ENCODE measurements at places on chromosomes 2 and 18.

DNA sequence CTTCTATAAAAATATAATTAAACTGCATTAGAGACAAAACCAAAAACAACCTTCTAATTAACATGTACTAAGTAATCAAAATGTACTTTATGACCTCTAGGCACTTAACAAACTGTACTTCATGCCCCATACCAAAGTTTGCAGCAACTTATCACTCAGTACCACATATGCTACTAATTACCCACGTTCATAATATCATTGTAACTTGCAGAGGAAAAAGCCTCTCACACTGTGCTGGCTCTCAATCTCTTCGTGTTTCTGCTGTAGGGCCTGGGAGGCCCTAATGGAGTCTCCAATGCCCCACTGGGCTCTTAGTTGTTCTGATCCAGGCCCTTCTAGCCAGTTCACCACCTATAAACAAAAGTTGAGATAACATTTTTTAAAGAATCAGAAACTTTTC is 82.1 kb upstream of the CCDC141 start:
- DNase-seq: no peak

- no peak for DNase-seq
Observed at GRCh38 chr2:108998911-108999310, 9.9 kb upstream of the EDAR start.

GRCh38 chr2:11624893-11625292 is 45.1 kb downstream of the NTSR2 start:
- DNase-seq: no peak

DNA sequence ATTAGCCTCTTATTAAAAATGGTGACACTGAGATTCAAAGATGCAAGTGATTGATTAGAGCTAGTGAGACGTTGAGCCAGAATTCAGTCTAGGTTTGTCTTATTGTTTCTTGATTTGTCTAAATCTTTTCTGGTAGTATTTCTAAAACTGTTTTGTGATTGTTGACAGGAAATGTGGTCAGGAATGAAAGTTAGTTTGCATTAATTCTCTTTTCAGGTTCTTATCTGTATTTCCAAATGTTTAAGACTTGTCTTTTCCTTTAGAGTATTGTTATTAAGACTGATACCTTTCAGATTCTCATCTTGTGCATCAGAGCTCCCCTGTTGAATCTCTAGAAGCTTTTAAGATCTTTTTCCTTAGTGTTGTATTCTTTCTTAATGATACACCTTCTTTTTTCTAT is 89.3 kb downstream of the MBD5 start:
- no peak for DNase-seq

DNA sequence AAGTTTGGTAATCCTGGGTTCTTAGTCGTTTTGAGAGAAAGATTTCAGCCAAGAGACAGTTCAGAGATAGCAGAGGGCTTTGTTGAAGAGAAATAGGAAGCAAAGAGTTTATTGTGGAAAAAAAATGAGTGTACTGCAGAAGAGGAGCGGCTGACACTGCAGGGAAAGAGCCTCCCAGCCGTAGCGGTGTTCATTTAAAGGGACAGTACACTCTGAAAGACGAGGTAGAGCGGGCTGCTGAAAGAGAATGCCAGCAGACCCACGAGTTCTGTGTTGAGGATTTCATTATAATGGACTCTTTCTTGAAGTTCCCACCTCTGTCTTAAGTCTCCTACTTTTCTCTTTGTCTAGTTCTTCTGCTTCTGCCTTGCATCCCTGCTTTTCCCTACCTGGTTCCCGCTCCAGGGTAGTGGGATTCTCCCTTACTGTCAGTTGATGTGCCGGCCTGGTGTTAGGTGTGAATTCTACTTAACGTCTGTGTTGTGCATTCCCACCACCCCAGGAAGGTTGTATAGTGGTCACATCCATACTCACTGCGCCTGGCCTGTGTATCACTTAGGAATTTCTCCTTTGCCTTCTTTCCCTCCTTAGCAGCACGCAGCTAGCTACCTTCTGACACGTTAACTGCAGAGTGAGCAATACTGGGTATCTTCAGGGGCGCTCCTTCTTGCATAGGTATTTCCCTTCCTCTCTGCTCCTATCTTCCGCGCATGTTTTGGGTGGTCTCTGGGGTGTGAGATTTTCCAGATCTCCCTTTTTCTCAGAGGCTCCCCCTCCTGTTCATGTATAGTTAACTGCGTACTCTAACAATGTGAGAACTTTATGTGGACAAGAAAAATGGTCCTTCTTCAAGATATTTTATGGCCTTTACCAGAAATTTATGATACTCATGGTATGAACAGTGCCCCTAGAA is 164.5 kb downstream of the PTH2R start:
- no peak for DNase-seq

- no peak for DNase-seq
Observed at GRCh38 chr18:79942786-79943607, 8.5 kb downstream of the SLC66A2 start.

DNA sequence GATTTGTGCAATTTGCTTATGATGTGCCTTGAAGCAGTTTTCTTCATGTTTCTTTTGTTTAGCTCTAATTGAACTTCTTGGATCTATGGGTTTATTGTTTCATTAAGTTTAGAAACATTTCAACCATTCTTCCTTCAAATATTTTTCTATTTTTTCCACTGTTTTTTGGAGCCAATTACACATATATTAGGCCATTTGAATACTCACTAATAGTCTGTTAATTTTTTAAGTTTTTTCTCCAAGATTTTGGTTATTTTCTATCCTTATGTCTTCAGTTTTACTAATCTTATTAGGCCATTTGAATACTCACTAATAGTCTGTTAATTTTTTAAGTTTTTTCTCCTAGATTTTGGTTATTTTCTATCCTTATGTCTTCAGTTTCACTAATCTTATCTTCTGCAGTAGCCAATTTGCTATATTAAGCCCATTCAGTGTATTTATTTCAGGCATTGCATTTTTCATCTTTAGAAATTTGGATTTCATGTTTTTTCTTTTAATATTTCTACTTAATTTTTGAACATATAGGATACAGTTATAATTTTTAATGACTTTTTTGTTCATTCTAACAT is 9.5 kb upstream of the TMEM87B start:
- DNase-seq: no peak

DNA sequence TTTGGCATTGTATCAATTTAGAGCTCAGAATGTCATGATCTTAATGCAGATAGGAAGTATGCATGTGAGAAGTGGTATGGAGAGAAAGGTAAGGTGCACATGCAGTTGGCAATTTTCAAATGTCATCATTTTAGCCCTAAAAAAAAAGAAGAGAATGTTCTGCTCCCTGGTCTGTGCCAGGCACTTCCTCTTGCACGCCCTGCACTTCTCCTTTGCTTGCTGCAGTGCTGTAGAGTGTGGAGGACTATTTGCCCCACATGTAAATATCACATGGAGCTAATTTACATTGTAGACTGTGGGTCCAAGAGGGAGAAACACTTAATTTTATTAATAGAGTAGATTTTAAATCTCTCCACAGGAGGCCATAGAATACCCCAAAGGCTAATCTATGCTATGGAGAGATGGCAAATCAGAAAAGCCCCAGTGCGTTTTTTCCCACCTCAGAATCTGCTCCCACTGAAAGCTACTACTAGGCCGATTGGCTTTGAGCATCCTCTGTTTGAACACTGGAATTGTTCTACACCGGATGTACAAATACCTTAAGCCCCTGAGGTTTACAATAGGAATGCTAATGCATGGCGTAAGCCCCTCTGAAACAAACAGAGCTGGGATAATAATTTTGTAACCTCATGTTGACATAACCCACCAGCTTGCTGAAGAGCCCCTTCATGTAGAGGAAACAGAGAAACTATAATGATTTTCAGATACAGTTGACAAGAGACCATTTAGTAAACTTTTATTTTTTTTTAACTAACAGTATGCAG is 137.2 kb upstream of the KLHL14 start:
- no peak for DNase-seq

- DNase-seq: no peak
Observed at GRCh38 chr2:217717646-217718045, 285.1 kb downstream of the TNS1 start.

All from CD4-positive, alpha-beta T cell (primary cell).